Prostate gland (tissue), 2 donors: ENCODE measurements at places on chromosomes 6 and 20.

GRCh38 chr6:110357664-110358552 lies at the start of gene METTL24:
TSS of gene METTL24 (minus strand) at chr6:110358349. CDS start at chr6:110358272, 77 bp downstream.
- DNase-seq = no peak

GRCh38 chr6:56017198-56017597 lies 141.8 kb upstream of the BMP5 start:
- DNase-seq = no peak

- no peak for DNase-seq
These were observed 113.9 kb upstream of the ZNF217 start for GRCh38 chr20:53707371-53708055.

GRCh38 chr6:140915103-140915502 lies 1217.6 kb upstream of the GJE1 start:
- no peak for DNase-seq

- DNase-seq = no peak
These were observed 177.9 kb upstream of the ZNF184 start for GRCh38 chr6:27650620-27651370.

DNA sequence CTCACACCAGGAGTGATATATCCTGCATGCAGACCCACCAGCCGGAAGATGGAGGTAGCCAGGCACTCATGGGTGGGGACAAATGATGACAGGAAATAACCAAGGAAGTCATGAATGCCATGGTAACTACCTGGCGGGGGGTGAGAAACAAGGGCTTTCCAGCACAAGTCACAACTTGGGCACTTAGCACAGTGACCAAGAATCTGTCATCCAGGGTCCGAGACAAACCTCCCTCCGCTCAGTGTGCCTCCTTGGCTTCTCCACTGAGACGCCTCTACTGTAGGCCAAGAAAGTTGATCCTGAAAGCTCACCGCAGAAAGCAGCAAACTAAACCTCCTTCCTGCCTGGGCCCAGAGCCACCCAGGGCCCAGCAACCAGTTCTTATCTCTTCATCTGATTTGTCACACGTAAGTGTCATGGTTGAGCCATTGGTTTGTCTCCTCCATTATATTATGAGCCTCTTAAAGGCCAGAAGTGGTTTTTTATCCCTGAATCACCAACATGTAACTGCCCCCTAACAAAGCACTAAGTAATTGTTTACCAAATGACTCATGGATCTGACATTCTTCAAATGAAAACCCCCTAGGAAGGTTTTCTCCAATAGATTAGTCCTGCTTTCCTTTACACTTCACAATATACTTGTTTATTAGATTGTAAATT lies 84.3 kb upstream of the TAB2 start:
- peak; percentile 41 for DNase-seq

DNA sequence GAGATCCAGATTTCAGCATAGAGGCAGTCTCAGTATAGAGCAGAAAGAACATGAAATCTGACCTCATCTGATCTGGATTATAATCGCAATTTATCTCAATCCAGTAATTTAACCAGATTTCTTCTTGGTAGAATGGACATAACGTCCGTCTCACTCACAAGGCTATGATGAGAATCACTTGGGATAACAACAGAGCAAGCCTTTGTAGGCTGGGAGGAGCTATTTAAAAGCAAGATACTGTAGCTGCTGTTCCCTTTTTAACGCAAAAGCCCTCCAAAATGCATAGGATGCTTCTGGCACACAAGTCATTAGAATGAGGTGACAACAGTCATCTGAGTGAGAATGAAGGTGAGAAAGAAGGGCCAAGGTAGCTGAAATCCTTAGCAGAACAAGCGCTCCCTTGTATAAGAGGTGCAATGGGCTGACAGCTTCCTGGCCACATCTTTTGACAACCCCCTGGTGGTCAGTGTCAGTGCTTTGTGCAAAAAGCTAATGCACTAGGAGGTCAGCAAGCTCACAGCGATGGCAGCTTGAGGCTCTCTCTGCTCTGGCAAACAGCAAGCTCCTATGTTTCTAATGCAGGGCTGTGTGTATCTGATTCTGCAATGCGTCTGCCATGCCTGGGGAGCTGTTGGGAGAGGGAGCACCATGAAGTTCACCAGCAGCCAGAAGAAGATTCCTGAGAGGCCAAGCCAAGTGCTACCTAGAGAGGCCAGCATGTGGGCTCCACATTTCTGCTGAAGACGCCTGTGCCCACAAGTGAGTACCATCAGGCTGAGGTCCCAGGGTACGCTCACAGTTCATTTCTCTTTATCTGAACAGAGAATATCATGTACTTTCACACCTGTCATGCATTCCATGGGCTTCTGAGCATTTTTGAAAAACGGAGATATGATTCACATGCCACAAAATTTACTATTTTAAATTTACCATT lies 16.2 kb downstream of the METTL24 start:
- no peak for DNase-seq

GRCh38 chr20:59182401-59183044 lies 18.9 kb downstream of the ZNF831 start:
- no peak for DNase-seq

DNA sequence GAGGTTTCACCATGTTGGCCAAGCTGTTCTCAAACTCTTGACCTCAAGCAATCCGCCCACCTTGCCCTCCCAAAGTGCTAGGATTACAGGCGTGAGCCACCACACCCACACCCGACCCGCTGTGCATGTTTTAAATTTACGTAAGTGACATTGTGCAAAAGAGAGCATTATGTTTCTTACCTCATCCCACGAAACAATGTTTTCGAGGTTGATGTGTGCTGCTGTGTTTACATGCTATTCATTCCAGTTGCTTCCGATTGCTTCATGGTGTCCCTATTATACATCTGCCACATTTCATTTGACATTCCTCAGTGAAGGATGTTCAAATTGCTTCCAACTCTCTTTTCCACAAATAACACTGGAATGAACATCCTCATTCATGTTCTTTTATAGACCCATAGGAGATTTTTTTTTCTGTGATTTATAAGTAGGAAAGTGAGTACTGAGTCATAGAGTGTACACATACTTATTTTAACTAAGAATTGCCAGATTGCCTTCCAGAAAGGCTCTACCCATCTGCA lies 403.9 kb upstream of the JARID2 start:
- DNase-seq = peak; percentile 19

DNA sequence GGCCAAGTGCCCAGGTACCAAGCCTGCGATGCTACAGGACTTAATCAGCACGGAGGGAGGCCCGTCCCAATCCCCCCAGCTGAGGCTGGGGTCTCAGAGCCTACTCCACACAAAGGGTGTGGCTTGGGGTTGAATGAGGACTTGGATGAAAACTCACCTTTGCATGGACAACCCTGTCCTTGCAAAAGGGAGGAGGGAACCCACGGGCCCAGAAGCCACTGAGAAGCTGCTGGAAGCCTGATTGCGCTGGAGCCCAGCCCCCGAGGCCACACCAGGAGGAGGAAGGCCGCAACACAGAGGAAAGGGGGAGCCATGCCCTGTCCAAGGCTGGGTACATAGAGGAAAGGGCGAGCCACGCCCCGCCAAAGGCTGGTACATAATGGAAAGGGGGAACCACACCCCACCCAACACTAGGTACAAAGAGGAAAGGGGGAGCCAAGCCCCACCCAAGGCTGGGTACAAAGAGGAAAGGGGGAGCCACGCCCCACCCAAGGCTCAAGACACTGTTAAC lies 158.8 kb downstream of the DLL1 start:
- no peak for DNase-seq

DNA sequence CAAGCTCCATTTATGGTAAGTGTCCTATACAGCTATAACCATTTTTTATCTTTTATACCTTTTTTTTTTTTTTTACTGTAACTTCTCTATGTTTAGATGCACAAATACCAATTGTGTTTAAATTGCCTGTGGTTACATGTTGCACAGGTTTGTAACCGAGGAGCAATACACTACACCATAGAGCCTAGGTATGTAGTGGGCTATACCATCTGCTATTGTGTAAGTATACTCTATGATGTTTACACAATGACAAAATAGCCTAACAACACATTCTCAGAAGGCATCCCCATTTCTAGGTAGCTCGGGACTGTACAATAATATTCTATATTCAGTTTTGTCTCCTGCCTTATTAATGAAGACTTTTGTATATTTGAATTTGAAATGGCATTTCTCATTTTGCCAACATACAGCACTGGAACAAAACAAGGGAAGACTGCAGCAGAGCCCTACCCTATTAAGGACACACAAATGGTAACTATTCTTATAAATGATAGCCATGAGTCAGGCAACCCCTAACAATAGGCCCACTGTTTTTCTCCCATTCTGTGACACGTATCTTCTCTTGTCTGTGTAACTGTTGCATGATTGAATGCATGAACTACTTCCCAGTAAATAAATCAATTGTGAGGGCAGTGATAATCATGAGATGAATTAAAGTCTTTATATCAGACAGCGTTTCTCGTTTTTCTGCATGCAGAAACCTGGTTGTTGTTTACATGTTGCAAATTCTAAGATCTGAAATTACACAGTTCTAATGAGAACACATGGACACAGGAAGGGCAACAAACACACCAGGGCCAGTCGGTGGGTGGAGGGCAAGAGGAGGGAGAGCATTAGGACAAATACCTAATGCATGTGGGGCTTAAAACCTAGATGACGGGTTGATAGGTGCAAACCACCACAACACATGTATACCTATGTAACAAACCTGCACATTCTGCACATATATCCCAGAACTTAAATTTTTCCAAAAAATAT lies 173.9 kb downstream of the EPM2A start:
- no peak for DNase-seq

GRCh38 chr20:47392015-47392720 lies 35.7 kb upstream of the ZMYND8 start:
- no peak for DNase-seq

- no peak for DNase-seq
These were observed 29.4 kb downstream of the AKIRIN2 start for GRCh38 chr6:87672641-87673040.

DNA sequence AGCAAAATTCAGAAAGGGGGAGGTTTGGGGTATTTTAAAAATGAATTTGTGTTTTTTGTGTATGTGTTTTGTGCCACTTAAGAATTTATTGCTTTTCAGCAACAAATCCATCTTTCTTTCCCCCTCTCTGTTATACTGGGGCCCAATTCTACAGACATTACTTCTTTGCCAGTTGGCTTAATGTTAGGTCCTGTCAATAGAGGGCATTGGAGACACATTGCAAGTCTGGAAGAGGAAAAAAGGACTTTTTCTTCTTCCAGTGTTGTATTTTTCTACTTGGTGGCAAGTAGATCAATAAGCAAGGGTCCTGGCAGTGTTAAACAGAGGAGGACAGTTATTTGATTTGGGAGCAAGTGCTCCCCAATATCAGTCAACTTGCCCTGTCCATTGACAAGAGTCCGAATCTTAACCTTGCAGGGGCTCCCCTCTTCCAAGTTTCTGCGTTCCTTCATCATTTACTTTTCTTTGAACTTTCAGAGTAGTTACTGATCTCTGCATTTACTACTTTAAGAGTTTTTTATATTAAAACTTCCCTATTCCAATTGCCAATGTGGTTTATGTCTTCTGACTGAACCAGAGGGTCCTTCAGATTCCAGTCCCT lies 23.4 kb downstream of the SCML4 start:
- no peak for DNase-seq

DNA sequence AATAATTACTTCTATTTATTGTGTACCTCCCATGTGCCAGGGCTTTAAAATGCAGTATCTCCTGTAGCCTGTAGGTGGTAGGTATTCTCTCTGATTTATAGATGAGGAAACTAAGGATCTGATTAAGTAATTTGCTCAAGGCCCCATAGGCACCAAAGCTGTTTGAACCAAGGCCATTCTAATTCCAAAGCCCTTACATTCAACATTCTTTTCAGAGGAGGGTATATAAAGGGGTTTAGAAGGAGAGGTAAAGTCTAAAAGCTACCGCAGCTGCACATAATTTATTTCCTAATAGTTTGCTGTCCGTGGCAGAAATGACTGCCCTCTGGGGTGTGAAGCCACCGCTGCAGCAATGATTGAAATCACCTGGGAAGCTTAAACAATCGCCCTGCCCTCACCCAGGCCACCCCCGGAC lies 95.0 kb upstream of the FAM8A1 start:
- DNase-seq = no peak

- DNase-seq = no peak
These were observed 13.1 kb downstream of the CEP85L start for GRCh38 chr6:118638288-118638687.

DNA sequence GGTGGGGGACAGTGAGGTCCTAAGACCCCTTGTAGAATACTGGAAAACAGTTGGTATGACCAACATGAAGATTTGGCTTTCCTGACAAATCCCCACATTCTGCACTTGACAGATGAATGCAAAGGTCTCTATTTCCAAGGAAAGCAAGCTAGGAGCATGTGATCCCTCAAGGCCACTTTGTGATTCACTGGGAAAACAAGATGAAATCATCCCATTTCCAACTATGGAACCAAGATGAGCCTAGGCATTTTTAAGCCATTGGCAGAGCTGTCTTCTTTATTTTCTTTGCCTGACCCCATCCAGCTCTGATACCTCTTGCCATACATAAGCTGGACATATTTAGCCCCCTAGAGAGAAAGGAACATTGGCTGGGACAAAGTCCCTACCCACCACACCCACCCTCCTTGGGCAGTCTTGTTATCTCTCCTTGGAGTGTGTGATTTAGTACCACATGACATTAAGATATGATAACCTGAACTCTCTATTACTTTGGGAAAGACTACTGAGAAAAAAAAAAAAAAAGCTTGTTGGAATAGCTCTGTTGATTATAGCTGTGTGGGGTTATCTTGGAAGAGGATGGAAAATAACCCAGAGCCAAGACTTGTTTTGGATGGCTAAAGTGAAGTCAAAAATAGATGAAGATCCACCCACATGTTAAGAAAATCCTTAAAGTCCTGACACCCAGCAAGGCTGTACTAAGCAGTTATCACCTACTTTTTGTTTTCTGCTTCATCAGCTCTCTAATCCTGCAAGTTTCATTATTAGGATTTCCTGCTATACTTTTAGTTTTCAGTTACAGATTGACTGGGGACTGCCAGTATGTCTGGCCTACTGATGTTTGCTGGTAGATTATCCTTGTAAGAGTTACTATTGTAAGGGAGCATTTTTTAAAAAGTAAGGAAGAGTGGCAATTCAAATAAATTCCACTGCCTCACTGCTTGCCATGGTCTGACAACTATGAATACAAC lies 90.1 kb upstream of the PREP start:
- no peak for DNase-seq

DNA sequence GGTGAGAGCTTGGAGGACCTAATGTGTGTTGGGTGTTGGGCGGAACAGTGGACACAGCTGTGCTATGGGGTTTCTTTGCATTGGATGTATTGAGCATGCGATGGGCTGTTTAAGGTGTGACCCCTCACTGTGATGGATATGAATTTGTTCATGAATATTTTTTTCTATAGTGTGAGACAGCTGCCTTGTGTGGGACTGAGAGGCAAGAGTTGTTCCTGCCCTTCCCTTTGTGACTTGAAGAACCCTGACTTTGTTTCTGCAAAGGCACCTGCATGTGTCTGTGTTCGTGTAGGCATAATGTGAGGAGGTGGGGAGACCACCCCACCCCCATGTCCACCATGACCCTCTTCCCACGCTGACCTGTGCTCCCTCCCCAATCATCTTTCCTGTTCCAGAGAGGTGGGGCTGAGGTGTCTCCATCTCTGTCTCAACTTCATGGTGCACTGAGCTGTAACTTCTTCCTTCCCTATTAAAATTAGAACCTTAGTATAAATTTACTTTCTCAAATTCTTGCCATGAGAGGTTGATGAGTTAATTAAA lies 3.0 kb downstream of the HLA-A start:
- DNase-seq = no peak
